ENCODE measurements at places on chromosomes 6 and 20. TPM values are rescaled to one million over a fixed set of nuclear protein-coding genes. Genes with fewer than 3 reads are reported as not detected.
A peak's percentile ranks its signal among the peaks of the same experiment; 100 is the strongest.

DNA sequence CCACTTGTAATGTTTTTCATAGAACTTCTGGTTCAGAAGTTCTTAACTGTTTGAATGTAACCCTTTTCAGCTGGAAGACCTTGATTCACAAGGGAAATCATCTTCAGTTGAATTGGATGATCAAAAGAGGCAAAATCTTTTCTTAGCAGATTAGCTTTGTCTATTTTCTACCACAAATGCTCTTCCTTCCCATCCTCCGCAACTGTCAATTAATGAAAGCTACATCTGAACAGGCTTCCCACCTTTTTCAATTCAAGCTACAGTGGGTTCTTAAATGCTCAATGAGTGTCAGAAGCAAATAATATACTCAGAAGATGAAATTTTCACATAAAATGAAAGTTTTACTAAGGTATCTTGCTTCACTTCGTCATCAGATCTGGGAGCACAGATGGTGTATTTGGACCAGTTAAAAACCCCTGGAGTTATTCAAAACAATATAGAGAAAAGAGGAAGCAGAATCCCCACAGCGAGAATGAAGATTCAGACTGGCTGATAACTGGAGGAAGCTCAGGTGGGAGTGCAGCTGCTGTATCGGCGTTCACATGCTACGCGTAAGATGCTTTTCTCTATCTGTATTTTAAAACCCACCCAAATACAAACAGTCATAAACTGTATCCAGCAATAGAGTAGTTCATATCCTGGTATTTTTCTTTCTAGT is 19.4 kb downstream of the QRSL1 start:
- no peak for DNase-seq

GRCh38 chr6:137697267-137697938 is 169.7 kb upstream of the TNFAIP3 start:
- no peak for DNase-seq

GRCh38 chr6:77650098-77650663 is 2.7 kb upstream of the MEI4 start:
- DNase-seq: peak; percentile 53

FAM209B gene
- 0.55 TPM for total RNA-seq

HSF2 gene
- 31.8 TPM for total RNA-seq

GSTA2 gene
- not detected for total RNA-seq

- no peak for DNase-seq
Observed at GRCh38 chr20:22491194-22491505, 93.2 kb downstream of the FOXA2 start.

DNA sequence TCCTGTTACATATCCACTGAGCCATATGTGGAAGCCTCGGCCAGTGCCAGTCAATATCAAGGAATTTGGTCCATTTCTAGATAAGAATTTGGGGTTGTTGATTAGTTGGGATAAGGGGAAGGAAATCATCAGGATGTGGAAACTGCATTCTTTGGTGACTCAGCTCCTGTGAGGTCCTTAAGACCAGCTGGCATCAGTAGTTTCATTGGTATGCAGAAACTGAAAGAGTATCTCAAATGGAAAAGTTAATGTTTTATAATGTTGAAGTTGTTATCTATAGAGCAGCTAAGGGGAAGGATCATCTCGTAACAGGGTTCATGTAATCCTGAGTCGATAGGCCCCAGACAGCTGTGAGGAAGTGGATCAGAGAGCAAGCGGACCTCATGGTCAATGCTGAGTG is 87.9 kb upstream of the PRND start:
- DNase-seq: no peak

KCNK15 gene
- total RNA-seq: not detected

GRCh38 chr20:51889466-51889865 is 87.1 kb upstream of the SALL4 start:
- no peak for DNase-seq

GRCh38 chr6:125818772-125819260 is 28.1 kb downstream of the NCOA7 start:
- DNase-seq: no peak

DACT2 gene
- total RNA-seq: 0.43 TPM

GRCh38 chr6:37784585-37784967 is 35.0 kb upstream of the ZFAND3 start:
- no peak for DNase-seq

CGA gene
- not detected for total RNA-seq

GRCh38 chr20:44866703-44867335 is 18.7 kb upstream of the YWHAB start:
- DNase-seq: no peak

DNA sequence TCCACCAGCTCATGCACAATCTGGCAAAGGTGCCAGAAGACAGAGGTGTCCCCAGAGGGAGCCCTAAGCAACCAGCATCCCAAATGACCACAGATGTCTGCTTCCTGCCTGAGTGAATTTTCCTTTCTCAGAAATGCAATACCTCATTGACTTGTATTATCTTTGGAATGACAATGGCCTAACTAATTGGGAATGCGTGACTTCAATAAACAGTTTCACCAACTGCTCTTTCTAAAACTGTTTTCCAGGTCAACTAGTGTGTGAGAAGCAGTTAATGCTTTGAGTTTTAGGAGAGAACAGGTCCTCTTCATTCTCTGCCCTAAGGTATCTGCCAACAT is 108.9 kb upstream of the SNX9 start:
- no peak for DNase-seq

Measured in neural crest cell (in vitro differentiated cells).